ENCODE measurements at places on chromosomes 5 and 9.

- DNase-seq = no peak
Measured at GRCh38 chr5:175749591-175749990, 91.7 kb downstream of the HRH2 start.

DNA sequence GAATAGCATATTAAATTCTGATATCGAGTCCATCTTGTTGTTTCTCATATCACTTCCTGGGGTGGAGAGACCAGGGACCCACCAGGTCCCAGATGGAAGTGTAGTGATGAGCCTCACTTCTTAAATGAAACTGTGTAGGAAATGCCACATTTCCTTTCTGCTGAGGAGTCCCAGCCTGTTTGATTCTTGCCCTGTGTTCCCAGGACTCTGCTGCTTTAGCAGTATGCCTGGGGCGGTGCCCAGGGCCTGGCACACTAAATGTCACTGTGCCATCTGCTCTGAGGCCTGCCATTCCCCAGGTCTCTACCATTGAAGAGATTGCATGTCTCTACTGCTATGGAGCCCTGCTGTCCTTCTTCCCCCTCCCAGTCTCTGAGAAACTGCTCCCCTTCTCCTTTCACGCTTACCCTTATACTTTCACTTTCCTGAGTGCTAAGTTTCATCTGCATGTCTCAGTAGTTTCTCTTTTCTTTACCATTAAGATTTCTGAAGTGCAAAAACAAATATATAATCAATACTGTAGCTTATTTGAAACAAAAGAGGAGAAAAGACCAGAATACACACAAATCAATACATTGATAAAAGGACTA, 260.4 kb downstream of the GABRB2 start:
- DNase-seq = no peak

- DNase-seq = no peak
Measured at GRCh38 chr5:157365732-157366131, 94.3 kb upstream of the NIPAL4 start.

DNA sequence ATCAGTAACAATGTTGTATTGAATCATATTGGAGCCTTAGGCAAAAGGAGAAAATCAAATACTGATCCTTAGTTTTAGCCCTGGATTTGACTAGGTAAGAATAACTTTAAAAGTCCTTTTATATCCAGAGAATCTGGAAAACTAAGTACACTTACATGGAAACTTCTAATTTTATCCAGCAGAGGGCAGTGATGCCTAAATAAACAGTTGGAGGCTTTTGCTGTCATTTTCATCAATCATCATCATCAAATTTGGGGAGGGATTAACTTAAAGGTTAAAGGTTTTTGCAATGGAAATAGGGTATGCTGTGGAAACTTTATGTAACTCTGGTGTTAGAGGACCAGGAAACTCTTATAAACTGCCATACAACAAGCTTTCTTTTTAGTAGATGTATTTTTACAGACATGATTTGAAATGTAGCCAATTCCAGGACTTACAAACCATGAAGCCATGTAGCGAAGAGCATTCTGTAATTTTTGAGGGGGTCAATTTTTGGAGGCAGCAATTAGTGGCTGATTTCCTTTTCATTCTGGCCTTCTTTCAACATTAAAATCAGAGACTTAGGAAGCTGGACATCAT, 112.7 kb downstream of the OSTF1 start:
- no peak for DNase-seq

GRCh38 chr9:27386571-27387091, 89.7 kb upstream of the EQTN start:
- no peak for DNase-seq

DNA sequence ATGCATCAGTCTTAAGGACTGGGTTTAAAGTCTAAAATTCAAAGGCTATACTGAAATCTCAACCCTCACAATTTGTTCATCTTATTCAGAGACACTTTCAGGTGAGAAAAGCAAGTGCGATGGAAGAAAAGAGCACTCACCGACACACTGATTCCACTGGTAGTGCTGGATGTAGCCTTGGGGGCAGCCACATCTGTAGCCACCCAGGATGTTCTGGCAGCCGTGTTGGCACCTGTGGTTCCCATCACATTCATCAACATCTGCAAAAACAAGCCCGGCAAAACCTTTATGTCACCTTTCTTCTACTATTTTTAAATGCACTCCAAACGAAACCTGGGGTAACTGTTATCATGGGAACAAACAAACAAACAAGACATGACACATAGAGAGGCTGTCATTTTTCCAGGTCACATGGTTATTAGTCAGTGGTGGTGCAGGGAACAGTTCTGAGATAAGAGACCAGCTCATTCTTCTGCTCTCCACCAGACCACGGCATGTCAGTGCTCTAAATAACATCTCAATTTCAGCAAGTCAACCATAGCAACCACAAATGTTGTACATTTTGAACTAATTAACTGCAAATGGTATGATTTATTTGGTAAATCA, 188.4 kb downstream of the SLC12A2 start:
- DNase-seq = no peak

DNA sequence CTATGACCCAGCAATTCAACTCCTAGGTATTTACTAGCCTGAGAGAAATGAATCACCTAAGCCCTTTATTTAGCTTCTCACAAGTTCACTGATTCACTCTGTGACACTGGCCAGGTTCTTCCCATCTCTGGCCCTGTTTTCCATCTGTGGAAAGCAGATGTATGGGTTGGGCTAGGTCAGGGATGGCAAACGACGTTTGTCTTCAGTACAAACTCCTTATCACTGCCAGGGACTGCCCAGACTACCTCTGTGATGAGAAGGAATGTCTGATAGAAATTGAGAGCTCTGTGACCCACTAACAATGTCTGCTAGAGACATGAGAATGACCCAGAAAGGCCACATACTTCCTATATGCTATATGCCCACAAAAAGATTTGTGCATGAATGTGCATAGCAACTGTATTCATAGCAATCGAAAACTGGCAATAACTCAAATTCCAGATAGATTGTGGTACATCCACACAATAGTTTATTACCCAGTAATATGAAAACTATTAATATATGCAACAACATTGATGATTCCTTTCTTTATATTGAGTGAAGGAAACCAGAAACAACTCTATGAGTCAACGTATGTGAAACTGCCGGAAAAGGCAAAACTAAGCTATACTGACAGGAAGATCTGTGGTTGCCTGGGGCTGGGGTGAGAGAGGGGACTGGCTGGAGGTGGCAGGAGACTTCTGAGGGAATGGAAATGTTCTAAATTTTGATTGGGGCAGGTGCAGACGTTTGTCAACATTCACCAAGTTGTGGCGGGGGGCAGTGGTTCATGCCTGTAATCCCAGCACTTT, 32.0 kb upstream of the ADAM19 start:
- DNase-seq = no peak

DNA sequence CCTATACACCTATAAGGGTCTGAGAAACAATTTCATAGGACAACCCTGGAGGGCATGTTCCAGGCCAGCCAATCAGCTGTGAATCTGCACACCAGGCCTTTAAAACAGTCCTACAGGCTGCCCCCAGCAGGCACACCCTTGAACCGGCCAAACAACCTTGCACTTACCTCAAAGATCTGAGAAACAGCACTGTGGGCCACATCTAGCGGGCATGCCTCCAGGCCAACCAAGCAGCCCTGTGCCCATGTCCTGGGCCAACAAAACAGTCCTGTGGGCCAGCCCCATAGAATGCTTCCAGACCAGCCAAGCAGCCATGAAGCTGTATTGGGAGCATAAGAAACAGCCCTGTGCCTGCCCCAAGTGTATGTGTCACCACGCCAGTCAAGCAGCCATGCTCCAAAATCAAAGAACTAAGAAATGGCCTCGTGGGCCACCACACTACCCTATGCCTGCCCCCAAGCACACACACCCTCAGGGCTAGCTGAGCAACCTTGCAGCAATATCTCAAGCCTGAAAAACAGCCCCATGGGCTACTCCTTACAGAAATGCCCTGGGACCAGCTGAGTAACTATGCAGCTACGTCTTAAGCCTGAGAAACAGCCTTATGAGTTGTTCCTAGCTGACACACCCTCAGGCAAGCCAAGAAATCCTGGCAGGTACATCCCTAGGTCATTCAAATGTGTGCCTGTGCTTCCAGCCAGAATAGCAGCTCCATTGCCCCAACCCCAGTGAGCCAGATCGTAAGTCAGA, 2243.8 kb upstream of the C9orf72 start:
- no peak for DNase-seq

All from NCI-H1105 (cell line).